ENCODE measurements at places on chromosomes 1 and 21. TPM values are rescaled to one million over a fixed set of nuclear protein-coding genes. Genes with fewer than 3 reads are reported as not detected.

Gene GJB3
- 14.9 TPM for total RNA-seq

Gene TFAP2E
- total RNA-seq = 1.2 TPM

DNA sequence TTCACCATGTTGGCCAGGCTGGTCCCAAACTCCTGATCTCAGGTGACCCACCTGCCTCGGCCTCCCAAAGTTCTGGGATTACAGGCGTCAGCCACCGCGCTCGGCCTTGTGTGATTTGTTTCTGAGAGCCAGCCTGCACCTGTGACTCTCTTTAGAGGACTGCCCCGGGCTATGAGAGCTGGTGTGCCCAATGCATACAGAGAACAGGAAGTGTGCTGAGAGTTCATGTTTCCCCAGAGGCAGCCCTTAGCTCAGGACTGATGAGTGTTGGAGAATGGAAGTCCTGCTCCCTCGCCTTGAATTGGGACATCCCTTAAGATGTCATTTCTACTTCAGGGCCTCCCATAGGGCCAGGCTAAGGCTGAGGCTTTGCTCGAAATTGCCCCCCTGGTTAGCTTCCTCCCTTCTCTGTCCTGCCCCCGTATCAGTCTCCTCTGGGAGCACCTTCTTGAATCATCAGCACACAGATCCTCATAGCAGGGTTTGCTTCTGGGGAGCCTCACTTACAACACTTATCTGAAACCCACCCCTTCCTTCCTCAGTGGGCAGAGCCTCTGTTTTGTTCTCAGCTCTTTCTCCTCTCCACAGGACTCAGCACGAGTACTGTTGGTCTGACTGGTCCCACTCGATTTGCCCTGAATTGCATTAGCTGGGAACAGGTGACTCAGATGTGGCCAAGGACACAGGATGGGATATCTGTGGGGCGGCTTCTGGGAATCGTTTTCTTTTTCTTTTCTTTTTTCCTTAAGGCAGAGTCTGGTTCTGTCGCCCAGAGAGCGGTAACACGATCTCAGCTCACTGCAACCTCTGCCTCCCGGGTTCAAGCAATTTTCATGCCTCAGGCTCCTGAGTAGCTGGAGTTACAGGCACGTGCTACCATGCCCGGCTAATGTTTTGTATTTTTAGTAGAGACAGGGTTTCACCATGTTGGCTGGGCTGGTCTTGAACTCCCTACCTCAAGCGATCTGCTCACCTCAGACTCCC lies 80.1 kb downstream of the UBIAD1 start:
- no peak for DNase-seq

GRCh38 chr1:156642265-156643048 lies 540 bp downstream of the BCAN start:
- no peak for DNase-seq

All from ureter (tissue), 1 donor.